Caki2 (cell line): ENCODE measurements at places on chromosomes 5 and 9. TPM values are rescaled to one million over a fixed set of nuclear protein-coding genes. Genes with fewer than 3 reads are reported as not detected.

Gene ZBTB6
- total RNA-seq = 2.3 and 6.1 TPM in 2 replicates

Gene FGD3
- 0.96 TPM in 1 of 2 replicates, not detected in the other for total RNA-seq

Gene OMD
- total RNA-seq = not detected in 2 replicates

Gene GFRA3
- total RNA-seq = not detected in 2 replicates

Gene ACTBL2
- total RNA-seq = 0.23 and 1.0 TPM in 2 replicates

Gene GNA14
- total RNA-seq = not detected in 2 replicates

Gene ACER2
- total RNA-seq = 1.7 and 1.9 TPM in 2 replicates

Gene GARIN3
- not detected in 2 replicates for total RNA-seq

Gene B4GALT7
- 90.2 and 101 TPM in 2 replicates for total RNA-seq

Gene WDR5
- 18.3 and 24.9 TPM in 2 replicates for total RNA-seq

Gene PTGDS
- total RNA-seq = not detected in 2 replicates

Gene RANBP17
- 6.6 and 7.5 TPM in 2 replicates for total RNA-seq

Gene TMEM245
- total RNA-seq = 41.7 and 53.0 TPM in 2 replicates

Gene SLC6A18
- total RNA-seq = not detected in 2 replicates

Gene INSL4
- total RNA-seq = not detected in 2 replicates

Gene PITX1
- total RNA-seq = 0.35 and 4.6 TPM in 2 replicates

Gene NPM1
- total RNA-seq = 2,650 and 4,923 TPM in 2 replicates
